Activated naive CD8-positive, alpha-beta T cell treated with anti-CD3 and anti-CD28 coated beads, Interleukin-2, amount 50 U/mL, for 24 hours (primary cell): ENCODE measurements at places on chromosomes 6 and 20.

DNA sequence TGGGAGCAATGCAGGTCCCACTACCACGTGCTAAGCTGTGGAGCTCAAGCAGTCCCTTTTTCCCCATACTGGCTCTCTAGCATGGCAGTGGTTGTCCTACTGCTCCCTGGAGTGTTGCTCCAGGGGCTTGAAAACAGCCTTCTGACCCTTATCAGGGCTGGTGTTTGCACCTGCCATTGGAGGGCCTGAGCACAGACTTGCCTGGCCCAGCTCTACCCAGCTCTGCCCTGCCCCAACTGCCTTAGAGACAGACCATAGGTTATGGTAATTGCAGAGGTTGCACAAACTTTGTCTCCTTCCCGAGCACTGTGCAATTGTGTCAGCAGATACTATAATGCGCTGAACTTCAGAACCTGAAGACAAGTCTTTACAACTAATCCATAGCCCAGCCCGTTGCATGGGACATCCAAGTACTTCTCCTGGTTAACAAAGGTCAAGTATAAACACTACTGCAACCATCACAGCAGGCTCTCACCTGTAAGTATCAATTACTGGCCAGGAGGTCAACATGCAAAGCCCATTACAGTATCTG is 58.7 kb downstream of the PDSS2 start:
- DNase-seq: no peak

GRCh38 chr20:54668271-54669039 is 193.1 kb downstream of the DOK5 start:
- DNase-seq: peak; percentile 38

DNA sequence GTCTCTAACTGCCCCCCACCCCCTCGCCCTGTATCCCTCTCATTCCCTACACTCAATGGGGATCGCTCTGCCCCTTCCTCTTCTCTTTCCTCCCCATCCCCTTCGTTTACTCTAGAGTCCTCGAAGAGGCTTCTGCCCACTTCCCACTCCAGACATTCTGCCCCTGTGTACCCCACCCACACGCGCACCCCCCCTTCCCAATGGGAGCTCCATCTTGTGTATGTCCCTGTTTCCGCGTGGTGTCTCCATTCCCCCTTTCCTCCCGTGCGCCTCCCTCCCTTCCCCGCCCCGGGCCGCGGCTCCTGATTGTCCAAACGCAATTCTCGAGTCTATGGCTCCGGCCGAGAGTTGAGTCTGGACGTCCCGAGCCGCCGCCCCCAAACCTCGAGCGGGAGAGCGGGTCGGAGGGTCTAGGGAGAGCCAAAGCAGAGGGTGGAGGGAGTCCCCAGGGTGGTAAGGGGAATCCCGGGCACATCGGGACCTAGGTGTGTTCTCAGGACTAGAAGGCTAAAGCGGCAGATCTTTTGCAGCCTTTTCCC is 679 bp upstream of the RING1 start:
- DNase-seq: no peak

- no peak for DNase-seq
Measured at GRCh38 chr20:57108218-57108617, 158.2 kb downstream of the BMP7 start.

DNA sequence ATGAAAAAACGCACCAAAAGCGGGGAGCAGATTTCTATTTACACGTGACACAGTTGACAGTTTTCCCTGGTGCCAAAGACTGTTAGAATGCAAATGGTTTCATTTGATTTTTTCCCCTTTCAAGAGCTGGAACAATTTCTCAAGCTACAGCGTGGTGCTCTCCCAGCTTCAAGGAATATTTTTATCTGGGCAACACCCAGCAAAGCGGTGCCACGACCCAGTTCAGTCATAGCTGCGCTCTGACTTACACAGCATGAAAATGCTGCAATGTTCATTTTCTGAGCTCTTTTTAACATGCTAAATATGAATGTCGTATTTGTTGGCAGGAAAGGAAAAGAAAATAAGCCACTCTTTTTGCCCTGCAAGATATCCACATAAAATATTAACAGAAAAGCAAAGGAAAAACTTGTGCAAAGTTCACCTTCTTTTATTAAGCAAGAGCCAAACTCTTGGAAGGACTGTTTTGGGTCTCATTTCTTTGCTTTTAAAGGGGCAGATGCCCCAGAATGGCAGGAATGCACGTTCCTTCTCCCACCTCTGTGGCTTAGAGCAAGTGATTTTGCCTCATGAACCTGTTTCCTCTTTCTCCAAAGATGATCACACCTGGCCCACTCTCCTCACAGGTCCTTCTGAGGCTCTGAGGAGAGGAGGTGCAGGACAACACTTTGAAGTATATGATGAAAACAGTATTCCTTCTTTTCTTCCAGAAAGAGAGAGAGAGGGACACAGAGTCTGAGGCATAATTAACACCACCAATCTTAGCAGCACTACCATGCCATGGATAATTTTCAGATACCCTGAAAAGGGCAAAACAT is 47.0 kb downstream of the TTI1 start:
- no peak for DNase-seq

- no peak for DNase-seq
Measured at GRCh38 chr20:54029176-54029575, 41.2 kb downstream of the BCAS1 start.

- no peak for DNase-seq
Measured at GRCh38 chr6:161192636-161193411, 81.0 kb downstream of the AGPAT4 start.

- no peak for DNase-seq
Measured at GRCh38 chr6:166430269-166430668, 47.5 kb upstream of the MPC1 start.

DNA sequence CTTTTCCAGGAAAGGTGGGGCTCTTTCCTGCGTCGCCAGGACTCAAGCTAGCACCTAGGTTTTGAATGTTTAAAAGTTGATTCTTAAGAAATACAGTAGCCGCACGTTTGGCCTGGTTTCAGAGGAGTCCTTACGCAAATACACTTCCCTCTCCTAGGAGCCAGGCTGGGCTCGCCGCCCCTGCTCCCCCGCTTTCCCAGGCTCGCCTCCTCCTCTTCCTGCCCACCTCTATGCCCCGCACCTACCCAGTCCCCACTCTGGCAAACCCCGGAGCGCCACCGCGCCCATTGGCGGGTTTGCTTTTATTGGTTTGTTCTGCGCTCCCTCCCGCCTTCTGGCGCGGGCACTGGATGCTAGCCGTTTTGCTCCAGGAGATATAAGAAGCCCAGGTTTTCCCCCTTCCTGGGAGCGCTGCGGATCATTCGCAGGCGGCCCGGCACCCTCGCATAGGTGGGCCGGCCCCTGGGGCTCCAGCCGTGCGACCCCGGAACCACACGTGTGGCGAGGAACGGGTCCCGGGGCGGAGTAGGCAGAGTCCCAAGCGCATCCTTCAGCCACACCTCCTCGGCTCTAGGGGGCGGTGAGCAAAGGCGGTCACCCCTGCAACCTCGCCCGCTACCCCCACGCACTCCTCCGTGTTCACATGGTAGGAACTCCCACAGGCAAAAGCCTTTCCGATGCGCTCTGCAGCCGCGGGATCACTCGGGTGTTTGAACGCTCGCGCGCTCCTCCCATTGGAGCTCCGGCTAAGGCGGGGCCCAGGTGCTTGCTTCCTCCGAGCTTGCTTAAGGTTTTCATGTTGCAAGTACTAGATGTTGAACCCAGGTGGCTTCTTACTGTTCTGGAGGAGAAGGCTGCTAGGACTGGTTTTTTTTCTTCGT is 119.0 kb downstream of the RTN4IP1 start:
- DNase-seq: peak; percentile 72

DNA sequence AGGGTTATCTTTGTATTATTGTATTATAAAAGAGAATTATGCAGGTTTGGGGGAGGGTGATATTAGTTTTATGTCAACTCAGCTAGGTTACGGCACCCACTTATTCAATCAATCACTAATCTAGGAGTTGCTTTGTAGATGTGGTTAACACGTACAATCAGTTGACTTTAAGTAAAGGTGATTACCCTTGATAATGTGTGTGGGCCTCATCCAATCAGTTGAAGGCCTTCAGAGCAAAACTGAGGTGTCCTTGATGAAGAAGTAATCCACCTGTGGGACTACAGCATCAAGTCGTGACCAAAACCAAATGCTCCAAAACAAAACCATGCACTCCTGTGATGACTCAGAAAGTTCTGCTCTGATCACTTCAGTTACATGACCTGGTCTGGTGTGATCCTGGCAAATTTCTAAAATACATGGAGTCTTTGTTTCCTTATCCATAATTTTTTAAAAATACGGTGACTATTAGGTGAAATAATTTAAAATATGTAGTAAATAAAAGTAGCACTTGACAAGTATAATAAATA is 114.1 kb downstream of the IYD start:
- no peak for DNase-seq

DNA sequence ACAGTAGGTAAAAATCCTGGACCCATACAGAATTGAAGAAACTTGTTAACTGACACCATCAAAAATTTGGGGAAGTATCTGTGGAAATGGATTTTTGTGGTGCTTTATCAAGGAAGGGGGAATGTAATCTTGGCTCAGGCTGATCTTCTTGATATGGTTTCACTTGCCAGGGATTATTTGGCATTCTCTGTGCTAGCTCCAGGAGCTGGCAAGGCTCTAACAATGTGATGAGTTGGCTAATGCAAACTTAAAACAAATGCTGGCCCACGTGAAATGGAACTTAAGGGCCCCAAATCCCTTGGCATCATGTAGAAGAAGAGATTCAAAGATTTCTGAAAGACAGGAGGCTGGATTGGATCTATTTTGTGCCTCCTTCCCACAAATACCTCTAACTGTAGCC is 13.1 kb downstream of the KCNS1 start:
- DNase-seq: no peak

GRCh38 chr20:43583982-43584432 is 6.7 kb upstream of the IFT52 start:
- DNase-seq: no peak

- DNase-seq: no peak
Measured at GRCh38 chr20:2236256-2236655, 59.5 kb upstream of the TGM3 start.

DNA sequence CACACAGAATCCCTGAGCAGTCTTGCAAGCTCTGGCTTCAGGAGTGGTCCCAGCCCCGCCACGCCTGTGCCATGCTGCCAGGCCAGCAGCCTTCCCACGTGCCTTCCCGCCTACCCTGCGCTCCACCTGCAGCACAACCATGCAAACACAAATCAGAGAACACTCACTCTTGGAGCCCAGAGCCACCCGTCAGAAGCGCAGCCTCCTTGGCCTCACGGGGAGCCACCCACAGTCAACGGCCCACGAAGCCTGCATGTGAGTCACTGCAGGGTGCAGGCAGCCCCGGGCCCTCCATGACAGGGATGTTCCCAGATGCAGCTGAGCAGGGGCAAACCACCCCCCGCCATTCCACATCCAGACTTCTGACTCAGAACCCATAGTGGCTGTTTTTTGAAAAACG is 217.0 kb downstream of the DLL1 start:
- no peak for DNase-seq

DNA sequence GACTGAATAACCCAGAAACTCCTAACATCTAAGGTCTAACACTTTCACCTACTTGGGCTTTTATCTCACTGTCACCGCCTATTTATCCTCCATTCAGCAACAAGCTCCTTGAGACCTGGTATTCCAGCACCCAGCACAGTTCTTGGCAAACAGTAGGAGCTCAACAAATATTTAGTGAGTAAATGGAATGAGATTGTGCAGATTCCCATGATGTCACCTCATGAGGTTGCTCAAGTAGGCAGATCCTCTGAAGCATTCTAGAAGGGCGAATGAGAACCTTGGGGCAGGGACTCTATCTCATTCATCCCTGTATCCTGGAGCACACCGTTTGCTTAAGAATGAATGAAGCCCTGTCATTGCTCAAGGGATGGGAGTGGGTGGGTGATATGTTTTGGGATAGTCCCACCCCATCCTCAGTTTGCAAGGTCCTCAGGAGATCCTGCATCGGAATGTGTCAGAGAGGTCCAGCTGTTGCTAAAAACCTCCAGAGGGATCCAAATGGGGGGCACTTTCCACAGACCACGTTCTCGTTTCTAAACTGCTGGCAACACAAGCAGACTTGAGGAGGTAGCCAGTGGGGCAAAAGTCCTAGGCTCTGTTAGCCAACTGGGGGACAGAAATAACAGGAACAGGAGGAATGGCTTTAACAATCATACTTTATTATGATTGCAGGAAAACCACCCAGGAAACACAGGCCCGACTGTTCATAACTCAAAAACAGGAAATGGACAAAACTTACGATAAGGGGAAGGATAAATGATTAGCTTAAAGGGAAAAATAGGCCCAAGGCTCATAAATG is 42.0 kb downstream of the EDN1 start:
- DNase-seq: no peak

- no peak for DNase-seq
Measured at GRCh38 chr20:51327251-51327841, 215.2 kb downstream of the NFATC2 start.

GRCh38 chr20:1496930-1497329 is 5.7 kb upstream of the SIRPB2 start:
- DNase-seq: no peak

DNA sequence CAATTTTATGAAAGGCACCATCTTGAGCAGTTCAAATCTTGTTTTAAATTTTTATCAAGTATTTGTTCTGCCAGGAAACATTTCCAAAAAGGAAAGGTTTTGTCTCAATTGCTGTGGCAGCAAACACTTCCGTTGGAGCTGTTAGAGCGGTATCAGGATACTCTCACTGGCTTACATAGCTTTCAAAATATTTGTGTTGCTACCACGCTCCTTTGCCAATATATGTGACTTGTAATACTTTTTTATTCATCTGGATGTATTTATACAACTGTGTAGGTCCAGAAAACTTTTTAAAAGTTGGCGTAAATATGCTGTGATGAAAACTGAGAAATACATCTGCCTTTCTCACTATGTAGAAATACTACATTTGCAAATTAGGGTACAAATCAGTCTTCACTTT is 37.8 kb upstream of the NHSL1 start:
- no peak for DNase-seq

- DNase-seq: no peak
Measured at GRCh38 chr20:35363190-35363589, 48.6 kb downstream of the UQCC1 start.

GRCh38 chr20:1965520-1966351 is 28.1 kb downstream of the PDYN start:
- DNase-seq: peak; percentile 92

- no peak for DNase-seq
Measured at GRCh38 chr6:108581932-108582475, 21.3 kb downstream of the FOXO3 start.

DNA sequence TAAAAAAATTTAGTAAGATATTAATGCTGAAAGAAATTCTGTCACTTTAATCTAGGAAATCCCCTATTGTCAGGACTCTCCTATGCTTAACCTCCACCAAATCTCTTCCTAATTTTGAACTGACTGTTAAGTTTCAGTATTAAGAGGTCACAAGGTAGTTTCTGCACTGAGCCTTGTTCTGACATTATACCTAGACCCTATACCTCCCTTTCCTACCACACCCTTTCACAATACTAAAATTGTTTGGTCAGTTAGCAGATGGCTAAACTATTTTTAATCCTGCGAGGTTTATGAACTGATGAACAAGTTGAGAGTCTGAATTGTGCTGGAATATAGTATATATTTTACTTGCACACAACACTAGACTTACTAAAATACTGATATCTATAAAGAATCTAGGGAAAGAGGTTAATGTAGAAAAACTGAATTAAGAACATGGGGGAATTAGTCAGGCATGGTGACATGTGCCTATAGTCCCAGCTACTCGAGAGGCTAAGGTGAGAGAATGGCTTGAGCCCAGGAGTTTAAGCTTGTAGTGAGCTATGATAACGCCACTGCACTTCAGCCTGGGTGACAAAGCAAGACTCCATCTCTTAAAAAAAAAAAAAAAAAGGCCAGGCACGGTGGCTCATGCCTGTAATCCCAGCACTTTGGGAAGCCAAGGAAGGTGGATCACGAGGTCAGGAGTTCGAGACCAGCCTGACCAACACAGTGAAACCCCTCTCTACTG is 51.5 kb downstream of the HBS1L start:
- DNase-seq: no peak

- DNase-seq: no peak
Measured at GRCh38 chr6:22025468-22026163, 271.2 kb downstream of the PRL start.
